AG10803 (cell line): ENCODE measurements at places on chromosomes 4 and X.

DNA sequence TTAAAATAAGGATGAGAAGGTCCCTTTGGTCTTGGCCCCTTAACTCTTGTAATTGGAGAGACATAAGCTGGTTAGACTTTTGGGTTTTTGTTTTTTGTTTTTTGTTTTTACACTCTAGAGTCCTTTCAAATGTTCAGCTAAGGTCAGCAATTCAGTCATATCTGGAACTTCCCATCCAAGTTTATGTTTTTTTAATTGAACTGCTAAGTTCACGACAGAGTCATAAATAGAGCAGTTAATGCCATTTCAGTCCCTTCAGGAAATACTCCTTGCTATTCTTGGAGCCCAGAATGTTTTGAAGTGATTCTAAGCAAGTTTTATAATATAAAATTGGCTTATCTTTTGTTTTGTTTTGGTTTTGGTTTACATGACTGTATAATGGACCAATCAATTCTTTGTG is 329.4 kb upstream of the PABPC4L start:
- no peak for DNase-seq

DNA sequence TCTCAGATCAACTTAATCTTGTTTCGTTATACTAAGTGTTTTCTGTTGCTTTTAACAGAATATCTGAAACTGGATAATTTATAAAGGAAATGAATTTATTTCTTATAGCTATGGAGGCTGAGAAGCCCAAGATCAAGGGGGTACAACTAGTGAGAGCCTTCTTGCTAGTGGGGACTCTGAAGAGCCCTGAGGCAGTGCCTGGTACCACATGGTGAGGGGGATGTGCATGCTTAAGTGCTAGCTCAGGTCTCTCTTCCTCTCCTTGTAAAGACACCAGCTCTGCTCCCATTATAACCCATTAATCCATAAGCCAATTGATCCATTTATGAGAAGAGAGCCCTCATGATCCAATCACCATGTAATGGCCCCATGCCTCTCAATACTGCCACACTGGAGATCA is 17.9 kb downstream of the COX18 start:
- DNase-seq = no peak

- DNase-seq = no peak
Measured at GRCh38 chr4:12296366-12296765, 867.7 kb upstream of the HS3ST1 start.

DNA sequence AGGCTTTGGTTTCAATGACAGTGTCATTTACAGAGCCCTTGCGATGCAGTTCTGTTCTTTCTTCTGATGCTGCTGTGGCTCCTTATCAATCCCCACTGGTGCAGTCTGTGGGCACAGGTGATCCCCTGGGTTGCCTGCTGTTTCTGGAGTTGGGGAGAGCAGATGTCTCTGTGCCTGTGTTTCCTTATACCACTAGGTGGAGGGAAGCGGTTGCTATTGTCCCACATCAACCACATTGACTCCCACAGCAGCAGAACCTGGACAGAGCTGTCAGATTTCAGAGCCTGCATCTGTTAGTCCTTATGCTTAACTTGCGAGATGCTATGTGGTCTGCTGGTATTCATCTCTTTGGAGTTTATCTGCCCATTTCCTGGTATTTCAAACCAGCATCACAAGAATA is 57.7 kb downstream of the NEIL3 start:
- DNase-seq = peak; percentile 38

GRCh38 chr4:124199755-124200154 is 512.8 kb downstream of the ANKRD50 start:
- DNase-seq = no peak

DNA sequence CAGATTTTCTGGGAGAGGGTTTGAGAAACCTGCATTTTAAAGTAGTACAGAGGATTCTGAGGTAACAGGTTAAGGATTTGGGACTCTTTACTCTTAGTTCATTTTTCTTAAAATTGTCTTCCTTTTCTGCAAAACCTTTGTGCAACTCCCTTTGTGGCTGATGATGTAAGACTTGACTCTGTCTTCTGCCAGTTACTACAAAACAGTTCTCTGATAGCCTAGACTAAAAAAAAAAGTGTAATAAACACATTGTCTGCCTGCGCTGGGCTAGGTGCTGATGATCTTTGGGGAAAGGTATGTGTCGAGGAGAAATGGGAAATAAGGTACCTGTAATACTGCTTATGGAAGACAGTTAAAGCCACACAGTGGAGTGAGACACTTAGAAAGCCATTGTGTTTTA is 28.7 kb downstream of the IL13RA1 start:
- DNase-seq = peak; percentile 31

GRCh38 chrX:10856797-10857196 is 236.4 kb upstream of the MID1 start:
- no peak for DNase-seq

- DNase-seq = peak; percentile 79
Measured at GRCh38 chrX:149495573-149496071, 9.5 kb downstream of the IDS start.

GRCh38 chr4:131547506-131547981 is 1601.5 kb upstream of the PCDH10 start:
- DNase-seq = no peak

DNA sequence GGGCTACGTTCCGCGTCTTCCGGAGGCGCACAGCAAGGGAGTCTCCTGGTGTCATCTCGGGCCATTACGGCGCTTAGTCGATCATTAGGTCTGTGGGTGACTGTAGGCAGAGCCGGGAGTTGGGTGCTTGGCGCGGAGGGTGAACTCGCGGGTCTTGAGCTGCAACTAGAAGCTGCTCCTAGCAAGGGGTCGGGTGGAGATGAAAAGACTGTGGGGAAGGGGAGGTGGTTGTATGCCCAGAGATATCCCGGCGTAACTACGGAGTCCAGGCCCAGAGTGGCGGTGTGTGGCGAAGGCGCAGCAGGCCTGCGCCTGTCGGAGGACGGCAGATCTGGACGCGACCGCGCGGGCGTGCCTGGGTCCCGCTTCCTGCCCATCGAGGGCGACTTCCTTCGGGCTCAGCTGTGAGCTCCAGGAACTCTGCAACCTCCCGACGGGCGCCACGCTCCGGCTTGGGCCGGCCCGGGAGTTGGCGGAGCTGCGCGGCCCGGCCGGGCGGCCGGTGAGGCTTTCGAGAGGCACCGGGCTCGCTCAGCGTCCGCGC is 2.7 kb upstream of the NKX3-2 start:
- DNase-seq = no peak

- DNase-seq = no peak
Measured at GRCh38 chrX:120236687-120237479, 13.7 kb upstream of the ZBTB33 start.

DNA sequence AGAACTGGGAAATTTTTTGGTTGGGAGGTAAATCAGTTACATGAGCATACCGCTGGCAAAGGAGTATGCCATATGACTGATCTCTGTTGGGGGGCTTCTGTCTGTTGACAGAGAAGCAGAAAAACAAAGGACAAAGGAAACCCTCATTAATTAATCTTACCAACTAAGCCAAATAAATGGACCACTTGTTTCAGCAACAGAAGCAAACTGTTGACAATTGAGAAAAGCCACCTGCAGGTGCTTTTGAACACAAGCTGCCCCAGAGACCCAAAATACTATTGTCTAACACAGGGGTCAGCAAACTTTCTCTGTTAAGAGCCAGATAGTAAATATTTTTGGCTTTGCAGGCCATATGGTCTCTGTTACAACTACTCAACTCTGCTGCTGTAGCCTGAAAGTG is 7.0 kb upstream of the FRYL start:
- DNase-seq = no peak

DNA sequence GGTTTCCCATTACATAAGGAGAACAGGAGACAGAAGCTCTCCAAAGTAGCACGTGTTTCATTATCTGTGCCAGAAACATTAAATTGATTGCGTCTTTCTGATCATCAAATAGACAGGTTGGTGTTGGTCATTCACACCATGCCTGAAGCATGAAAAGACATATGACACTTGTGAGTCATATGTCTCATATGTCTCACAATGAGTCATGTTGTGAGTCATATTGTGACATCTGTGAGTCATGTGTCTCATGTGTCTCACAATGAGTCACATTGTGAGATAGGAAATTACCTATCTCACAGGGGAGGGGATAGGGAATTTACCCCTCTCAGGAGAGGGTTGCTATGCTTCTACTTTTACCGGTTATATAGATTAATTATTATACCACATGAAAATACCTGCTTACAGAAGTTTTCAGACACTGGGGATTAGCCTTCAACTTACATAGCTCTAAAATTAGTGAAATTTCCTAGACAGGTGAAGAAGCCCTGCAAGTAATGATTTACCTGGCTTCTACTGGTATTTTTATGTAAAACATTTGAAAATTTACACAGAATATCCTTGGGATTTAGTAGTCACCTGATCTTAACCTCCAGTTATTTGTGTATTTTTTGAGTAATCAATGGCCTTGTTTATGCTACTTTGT is 80.8 kb downstream of the NPFFR2 start:
- DNase-seq = peak; percentile 38

GRCh38 chr4:121484633-121485032 is 103.8 kb upstream of the QRFPR start:
- DNase-seq = peak; percentile 73

GRCh38 chr4:1547131-1547855 is 136.8 kb downstream of the FAM53A start:
- no peak for DNase-seq

DNA sequence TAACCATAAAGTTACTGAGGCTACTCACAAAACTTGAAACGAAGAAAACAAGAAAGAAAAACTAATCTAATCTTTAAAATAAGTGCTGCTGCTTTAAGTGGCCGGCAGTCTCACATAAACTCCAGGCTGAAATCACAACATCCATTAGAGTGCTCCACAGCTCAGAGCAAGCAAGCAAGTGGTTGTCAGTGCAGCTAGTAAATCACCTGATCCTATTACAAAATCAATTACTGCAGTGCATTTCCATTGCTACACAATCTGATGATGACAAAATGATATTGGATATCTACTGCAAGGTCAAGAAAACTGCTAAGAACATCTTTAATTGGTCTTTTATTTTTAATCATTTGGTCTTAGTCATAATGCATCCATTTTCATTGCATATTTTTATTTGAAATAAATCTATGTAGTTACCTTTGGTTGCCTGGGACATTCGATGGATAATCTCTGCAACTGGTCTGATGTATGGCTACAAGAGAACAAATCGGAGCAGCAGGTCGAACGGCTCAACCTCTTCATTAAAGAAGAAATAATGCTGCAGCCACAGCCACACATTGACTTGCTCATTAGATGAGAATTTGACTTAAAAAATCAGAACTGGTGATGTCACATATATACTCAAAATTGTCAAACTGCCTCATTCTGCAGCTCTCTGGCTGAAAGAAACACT is 87.7 kb downstream of the FBXW7 start:
- no peak for DNase-seq

- DNase-seq = no peak
Measured at GRCh38 chrX:31392513-31392912, 320.7 kb upstream of the FTHL17 start.

GRCh38 chr4:211033-211511 is 86.8 kb downstream of the ZNF718 start:
- no peak for DNase-seq

- no peak for DNase-seq
Measured at GRCh38 chrX:425056-425455, 38.3 kb upstream of the PPP2R3B start.

DNA sequence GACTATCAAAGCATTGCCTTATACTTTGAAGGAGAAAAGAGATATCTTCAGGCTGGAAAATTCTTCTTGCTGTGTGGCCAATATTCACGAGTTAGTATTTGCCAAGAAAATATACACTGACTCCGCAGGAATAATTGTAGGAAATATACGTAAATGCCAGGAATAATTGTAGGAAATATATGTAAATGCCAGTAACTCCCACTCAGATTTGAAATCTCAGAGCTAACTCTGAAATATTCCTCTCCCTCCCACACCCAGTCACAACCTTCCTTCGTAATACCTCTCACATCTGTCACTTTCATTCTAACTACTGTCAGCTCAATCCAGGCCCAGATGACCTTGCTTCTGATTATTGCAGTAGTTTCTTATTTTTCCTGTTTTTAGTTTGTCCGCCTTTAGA is 73.5 kb downstream of the WDR19 start:
- no peak for DNase-seq

GRCh38 chr4:74449571-74450297 is 4.8 kb downstream of the AREG start:
- DNase-seq = no peak

- no peak for DNase-seq
Measured at GRCh38 chr4:14627038-14627437, 375.2 kb upstream of the CPEB2 start.
